ENCODE measurements at places on chromosomes 13 and 19. TPM values are rescaled to one million over a fixed set of nuclear protein-coding genes. Genes with fewer than 3 reads are reported as not detected.
A peak's percentile ranks its signal among the peaks of the same experiment; 100 is the strongest.

FFAR1 gene
- not detected for polyA plus RNA-seq

- peak; percentile 15 for DNase-seq
Measured at GRCh38 chr13:73720216-73720840, 413.9 kb downstream of the KLF12 start.

DNA sequence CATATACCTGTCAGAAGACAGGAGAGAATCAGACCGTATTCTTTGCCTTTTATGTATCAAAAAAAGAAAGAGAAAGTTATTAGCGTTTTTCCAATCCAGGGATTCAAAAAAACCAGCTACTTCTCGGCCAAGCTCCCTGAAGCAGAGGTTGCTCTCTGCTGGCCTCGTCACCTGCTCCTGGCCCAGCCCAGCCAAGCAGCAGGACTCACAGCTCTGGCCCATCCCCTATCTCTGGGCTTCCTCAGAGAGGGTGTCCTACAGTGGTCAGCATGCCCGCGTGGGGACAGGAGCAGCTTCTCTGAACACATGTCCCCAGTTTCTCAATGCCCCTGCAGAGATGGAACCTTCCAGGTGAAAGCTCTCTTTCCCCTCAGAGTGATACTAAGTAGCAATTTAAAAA, 209.0 kb downstream of the URI1 start:
- DNase-seq: no peak

DNA sequence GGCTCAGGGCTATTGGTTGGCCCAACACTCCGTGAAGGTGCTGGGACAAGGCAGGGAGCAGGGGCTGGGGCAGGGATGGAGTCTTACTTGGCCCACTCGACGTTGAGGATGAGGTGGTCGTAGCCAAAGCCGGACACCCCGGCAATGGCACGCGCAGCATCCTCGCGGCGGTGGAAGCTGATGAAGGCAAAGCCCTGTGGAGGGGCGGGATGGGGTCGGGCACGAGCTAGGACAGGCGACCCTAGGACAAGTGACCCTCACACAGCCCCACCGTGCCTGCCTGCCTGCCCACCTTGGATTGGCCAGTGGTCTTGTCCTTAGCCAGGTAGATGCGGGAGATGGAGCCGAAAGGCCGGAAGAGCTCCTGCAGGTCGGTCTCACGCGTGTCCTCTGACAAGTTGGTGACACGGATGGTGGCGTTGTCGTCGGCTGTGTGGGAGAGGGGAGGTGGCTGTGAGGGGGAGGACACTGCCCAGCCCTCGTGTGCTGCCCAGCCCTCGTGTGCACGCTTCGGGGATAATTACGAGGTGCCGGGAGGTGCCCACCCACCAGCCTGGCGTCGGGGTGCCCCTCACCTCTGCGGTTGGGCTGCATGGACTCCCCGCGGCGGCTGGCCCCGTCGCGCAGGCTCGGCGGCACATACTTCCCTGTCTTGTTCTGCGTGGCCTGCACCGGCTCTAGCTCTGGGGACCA, 4.0 kb downstream of the P2RY11 start:
- peak; percentile 31 for DNase-seq

GRCh38 chr13:21318891-21319532, 140.1 kb downstream of the ZDHHC20 start:
- DNase-seq: peak; percentile 33

DNA sequence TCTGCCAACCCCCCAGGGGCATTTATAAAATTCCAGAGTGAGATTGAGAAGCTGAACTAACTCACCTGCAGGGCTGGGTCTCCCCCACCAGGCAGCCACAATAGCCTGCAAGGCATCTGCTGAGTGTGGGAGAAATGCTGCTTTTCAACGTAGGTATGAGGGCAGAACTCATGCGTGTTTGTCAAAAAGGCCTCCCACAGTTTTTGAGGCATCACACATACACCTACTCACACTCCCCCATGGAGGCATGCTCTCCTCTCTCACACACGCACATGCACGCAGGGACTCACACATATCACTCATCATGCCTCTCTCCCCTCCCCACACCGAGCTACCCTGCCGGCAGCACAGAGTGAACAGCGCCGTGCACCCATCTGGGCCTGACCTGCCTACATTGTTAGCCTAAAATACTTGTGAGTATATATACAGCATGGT, 390.5 kb downstream of the FGF9 start:
- no peak for DNase-seq

DNA sequence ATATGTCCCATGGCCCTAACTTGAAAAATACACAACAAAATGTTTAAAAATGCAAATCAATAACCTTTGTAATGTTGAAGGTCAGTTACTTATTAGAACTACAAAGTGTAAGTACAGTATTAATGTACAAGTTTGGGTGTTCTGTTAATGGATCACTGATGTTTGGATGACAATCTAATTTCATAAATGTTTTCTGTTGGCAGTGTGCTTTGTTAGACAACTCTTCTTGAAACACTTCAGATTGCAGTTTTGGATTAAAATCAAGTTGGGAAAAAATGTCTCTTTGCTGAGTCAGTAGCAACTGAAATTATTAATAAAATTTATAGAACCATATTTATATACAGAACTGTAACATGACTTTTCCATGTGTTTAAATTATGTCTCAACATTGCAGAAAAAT, 1063.5 kb upstream of the PCDH9 start:
- no peak for DNase-seq
